Stimulated activated CD4-positive, alpha-beta T cell treated with anti-CD3 and anti-CD28 coated beads, TNF-alpha, amount 100 ng/mL, for 24 hours (primary cell): ENCODE measurements at places on chromosomes 6 and 20.

GRCh38 chr6:33019372-33019771, 10.0 kb upstream of the HLA-DOA start:
- no peak for DNase-seq

- DNase-seq = no peak
Measured at GRCh38 chr6:157993076-157993475, 11.4 kb downstream of the SYNJ2 start.

DNA sequence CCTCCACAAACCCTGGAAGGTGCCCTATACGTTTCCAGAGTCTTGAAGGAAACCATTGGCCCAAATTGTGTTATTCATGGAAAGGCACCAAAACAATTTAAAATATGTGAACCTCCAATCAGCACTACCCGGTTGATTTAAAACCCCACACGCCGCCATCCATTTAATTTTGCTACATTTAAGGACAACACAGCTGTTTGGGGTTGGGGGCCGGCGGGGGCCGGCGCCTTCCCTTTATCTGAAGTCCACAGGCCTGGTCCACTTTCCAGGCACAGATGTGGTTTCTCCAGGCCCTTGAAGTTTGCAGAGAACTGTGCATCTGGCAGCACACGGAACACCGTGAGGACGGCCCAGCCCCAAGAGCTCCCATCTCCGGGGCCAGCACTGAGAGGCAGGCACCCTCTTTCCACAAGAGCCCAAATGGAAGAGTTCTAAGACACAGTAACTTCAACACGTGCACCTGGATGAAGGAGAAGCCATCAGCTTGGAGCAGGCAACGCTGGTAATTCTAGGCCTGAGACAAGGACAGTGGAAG, 16.8 kb upstream of the FRMD1 start:
- DNase-seq = no peak

DNA sequence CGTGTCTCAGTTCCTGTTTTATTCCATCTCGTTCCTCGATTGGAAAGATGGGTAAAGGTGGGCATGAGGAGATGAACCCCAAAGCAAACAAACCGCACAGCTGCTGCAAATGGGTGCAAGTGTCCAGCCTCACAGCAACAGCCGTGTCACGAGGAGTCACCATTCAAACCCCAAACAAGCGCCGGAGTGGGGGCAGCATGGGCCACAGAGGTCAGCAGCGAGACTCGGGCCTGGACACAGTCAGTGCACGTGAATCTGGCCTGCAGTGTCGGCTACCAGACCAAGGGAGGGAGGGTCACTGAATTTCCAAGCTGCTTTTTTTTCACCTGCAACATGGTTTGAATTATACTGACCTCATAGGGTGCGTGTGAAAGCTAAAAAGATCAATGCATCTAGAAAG, 63.5 kb downstream of the EZR start:
- DNase-seq = no peak

DNA sequence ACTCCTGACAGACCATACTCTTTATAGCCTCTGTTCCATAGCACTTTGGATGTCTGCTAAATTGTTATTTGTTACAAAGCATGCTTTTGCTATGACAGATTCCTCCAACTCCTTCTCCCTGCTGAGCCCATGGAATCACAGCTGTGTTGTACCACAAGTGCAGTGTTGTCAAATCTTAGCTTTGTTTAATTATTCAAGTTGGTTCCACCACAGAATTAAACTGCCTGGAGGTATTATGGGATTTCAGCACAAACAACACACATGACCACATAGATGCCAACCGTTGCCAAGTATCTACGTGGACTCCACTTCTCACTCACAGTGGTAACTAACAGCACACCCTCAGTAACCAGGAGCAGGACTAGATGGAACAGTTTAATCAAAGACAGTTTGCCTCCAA, 32.7 kb upstream of the MARCKS start:
- DNase-seq = no peak

GRCh38 chr6:44956396-44956795, 371.7 kb upstream of the RUNX2 start:
- DNase-seq = no peak

- no peak for DNase-seq
Measured at GRCh38 chr20:42587427-42587826, 602.3 kb downstream of the PTPRT start.

GRCh38 chr20:57169162-57169561, 97.3 kb downstream of the BMP7 start:
- no peak for DNase-seq

- DNase-seq = no peak
Measured at GRCh38 chr20:12591949-12592470, 416.8 kb upstream of the SPTLC3 start.

DNA sequence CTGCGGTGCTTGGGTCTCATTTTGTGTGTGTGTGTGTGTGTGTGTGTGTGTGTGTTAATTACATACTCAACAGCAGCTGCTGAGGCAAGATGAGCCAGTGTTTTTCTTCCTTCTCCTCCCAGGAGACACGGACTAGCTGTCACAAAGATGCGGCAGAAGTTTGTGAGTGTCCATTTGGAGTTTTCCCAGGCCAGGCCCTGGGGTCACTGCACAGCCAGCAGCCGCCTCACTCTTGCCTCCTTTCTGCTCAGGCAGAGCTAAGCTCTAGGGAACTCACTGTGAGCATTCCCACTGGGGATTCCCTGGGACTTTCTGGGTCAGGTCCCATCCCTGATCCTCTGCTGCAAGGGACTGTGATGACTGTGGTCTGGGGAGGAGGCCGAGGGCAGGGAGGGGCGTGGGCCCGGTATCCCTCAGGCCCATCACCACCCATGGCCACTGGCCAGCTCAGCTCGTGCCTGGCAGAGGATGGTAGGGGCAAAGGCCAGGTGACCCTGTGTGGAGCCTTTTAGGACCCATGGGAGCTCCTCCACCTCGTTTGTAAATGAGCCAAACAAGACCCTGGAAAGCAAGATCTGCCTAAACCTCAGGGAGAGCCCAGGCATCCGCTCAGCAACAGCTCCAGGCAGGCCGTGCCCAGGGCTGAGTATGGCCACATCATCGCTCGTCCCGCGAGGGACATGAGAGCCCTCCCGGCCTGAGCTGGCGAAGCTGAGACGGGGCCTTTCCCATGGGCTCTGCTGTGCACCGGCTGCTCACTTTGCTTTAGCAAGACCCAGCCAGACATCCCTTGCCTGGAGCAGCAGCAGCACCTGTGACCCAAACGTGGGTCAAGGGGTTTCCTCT, 102.0 kb downstream of the PSMB1 start:
- no peak for DNase-seq

DNA sequence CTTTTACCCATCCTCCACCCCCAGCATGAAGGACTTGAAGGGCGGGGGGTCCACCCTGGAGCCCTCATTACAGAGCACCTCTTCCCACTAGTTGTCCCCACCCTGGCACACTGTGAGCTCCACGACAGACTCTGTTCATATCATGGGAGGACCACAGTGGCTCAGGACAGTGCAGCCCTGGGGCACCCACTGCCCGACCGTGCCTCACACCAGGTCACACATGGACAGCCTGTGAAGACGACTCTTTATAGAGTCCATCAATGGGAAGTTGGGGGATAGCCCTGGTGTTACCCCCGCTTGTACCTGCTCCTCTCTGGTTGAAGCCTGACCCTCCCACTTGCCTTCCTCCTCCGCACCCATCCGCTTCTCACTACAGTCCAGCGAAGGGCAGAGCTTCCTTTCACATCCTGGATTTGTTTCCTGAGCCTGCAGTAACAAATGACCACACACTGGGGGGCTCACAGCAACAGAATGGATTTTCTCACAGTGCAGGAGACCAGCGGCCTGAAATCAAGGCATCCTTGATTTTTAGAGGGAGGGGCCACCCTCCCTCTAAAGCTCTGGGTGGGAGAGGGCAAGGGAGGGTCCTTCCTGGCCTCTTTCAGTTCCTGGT, 15.5 kb downstream of the ZNF831 start:
- no peak for DNase-seq

GRCh38 chr6:109458774-109459531, 3.4 kb upstream of the MICAL1 start:
- DNase-seq = no peak

GRCh38 chr6:84568971-84569370, 195.4 kb downstream of the TBX18 start:
- no peak for DNase-seq

GRCh38 chr6:118152524-118152923, 245.5 kb downstream of the SLC35F1 start:
- DNase-seq = no peak

DNA sequence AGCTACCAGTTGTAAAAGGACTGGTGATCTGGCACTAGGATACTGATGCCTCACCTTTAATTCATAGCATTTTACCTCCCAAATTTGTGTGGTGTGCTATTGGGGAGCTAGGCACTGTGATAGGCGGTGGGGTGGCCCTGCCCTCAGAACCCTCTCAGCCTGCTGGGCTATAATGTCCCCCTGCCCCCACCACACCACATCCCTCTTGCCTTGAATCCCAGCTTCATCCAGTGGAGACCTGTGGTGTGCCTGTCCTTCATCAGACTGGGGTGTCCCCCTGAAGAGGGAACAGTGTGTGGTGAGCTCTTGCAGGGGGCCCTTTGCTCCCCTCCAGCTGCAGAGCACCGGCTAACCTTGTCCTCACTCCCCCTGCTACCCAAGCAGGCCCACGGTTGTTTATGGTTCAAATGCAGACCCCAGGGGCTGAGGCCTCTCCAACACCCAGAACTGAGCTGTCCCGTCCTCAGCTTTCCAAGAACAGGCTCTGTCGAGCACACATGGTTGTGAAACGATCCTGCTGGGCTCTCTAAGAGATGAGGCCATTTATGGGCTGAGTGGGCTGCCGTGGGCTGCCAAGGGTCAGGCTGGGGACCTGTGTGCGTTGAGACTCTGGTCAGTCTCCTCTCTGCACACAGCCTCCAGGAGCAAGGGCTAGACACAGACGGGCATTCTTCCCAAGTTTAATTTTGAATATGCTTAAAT, 26.9 kb upstream of the VEGFA start:
- DNase-seq = no peak

- DNase-seq = no peak
Measured at GRCh38 chr20:50295762-50296449, 105.3 kb downstream of the CEBPB start.

DNA sequence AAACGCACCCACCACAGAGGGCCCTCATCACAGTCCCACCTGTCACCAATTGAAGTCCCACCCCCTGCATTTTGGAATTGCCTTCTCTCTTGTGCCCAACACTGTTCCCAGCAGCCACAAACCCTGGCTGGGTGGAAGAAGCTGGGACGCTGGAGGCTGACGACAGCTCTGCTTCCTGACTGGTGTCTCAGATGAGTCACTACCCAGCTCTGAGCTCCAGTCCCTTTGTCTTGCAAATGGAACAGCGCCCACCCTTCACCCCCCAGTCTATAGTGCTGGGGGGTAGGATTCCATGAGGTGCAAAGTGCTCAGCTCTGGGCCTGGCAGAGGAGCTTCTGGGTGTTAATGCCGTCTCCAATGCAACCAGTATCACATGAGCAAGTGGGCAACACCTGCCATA, 85.3 kb downstream of the DLGAP4 start:
- DNase-seq = no peak

GRCh38 chr6:168338777-168339176, 19.2 kb upstream of the DACT2 start:
- no peak for DNase-seq

DNA sequence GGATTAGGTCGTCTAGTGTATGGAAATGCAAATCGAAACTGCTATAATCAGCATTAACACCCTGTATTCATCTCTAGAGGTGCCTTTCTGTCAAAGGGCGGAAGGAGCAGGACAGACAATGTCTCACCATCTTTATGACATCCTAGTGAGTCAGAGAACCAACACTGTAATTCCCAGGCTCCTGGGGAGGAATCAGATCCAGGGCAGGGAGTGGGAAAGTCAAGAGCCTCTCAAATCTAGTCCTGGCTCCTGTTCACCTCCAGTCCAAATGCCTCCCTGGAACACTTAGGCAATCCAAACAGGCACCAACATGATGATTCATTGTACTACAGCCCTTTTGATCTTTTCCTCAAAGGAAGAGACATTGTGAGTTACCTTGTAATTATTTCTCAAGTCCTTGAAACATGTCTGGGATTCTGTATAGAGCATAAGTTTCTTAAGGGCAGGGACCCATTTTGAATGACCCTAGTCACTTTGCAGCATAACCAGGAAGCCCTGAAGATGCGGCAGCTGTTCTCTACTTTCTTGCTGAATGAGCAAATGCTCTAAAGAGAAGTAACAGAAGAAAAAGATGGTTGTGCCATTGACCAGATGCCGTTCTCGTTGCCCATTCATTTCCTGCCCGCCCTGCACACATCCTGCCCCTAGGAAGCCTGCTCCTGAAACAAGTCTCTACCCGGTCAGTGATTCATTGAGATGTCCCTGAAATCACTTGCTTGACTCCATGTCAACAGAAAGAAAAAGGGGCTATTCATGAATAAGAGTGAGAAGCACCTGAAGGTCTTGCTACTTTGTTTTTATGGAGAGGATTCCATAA, 112.8 kb upstream of the JARID2 start:
- no peak for DNase-seq

- no peak for DNase-seq
Measured at GRCh38 chr6:139150920-139151319, 16.0 kb downstream of the HECA start.

- no peak for DNase-seq
Measured at GRCh38 chr6:782141-782540, 89.2 kb upstream of the EXOC2 start.

DNA sequence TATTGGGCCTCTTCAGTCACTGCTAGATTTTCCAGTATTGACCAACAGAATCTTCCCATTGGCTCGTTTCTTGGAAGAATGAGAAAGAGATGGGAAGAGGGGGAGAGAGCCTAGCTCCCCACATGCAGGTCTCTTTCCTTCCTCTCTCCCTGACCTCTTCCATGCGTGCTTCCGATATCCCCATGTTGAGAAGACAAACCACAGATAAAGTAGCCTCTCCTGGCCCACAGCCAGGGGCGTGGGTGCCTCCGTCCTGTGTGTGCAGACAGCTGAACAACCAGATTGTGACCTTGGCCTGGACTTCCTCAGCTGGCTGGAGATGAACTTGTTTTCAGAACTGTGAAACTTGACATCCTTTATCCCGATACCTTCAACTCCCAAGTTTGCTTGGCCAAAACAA, 71.0 kb downstream of the EDN3 start:
- no peak for DNase-seq

- no peak for DNase-seq
Measured at GRCh38 chr20:60031107-60031506, 72.9 kb downstream of the CDH26 start.

GRCh38 chr6:1634081-1634480, 24.4 kb downstream of the FOXC1 start:
- no peak for DNase-seq

DNA sequence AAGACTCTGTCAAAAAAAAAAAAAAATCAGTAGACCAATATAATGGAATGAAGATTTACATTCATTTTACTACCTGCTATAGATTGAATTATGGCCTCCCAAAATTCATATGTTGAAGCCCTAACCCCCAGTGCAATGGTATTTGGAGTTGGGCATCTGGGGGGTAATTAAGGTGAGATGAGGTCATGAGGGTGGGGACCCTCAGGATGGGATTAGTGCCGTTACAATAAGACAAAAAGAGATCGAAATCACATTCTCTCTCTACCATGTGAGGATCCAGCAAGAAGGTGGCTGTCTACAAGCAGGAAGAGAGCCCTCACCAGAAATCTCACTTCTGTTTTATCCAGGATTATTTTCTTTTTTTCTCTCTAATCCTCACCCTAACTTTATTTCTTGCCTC, 100.6 kb upstream of the LOC128125822 start:
- DNase-seq = no peak

- DNase-seq = peak; percentile 16
Measured at GRCh38 chr20:10558635-10559187, 115.1 kb downstream of the JAG1 start.
